ENCODE measurements at places on chromosomes 7 and 10.

DNA sequence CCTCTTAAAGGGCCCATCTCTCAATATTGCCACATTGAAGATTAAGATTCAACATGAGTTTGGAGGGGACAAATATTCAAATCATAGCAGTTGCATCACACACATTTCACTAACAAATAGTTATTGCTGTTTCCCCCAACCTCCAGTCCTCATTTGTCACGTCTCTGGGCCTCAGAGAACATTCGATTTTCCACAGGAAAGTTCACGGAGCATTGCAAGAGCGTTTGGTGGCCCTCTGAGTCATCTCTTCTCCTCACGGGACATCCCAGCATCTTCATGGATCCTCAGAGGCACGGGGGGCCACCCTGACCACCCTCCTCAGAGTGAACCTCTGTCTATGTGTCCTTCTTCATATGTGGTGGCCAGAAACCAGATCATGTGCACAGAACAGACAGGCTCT lies 50.3 kb upstream of the CHST15 start:
- no peak for DNase-seq

DNA sequence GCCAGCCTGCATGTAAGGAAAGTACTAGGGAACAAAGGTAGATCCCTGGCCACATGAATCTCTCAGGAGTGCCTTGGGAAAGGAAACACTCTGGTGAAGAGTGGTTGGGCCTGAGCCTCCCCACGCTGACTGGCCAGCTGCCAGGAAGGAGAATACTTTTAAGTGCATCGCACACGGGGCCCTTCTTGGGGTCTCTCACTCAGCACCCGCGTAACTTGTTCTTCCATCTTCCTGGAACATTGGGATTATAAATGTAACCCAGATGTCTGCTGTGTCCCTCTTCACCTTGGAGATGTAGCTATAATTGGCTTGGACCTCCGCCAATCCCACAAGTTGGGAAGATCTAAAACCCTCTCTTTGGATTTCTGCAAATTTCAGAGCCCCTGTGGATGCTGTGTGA lies 4.4 kb upstream of the GLI3 start:
- DNase-seq, result no peak

GRCh38 chr7:136194878-136195277 lies 217.7 kb upstream of the MTPN start:
- DNase-seq, result no peak

DNA sequence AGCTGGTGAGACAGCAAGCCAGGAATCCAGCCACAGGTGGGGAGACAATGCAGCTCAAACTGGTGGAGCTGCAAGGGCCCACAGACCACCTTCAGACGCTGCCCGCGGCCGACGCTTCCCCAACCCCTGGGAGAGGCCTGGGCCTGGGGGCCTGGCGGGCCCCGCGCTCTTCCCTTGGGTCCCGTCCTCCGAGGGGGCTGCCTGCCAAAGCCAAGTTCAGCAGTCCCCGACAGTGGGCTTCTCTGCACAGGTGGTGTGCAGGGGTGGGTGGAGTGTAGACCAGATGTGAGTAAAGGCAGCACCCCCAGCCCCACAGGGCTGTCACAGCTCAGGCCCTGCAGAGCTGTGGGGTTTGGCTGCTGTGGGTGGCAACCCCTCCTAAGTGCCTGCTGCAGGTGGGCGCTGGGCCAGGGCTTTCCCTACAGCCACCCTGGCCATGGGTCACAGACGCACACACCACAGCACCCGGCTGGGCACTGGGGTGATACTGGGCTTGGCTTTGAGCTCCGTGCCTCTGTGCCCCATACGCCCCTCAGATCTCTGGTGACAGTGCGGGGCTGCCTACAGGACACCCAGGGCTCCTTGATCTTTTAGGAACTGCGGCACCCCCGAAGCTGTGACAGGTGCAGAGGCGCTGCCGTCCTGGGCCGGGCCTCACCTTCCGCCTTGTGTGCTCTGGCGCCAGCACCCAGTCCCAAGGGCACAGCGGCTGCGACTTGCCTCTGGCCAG lies 20.5 kb downstream of the BNIP3 start:
- DNase-seq, result no peak

- no peak for DNase-seq
Observed at GRCh38 chr7:97317575-97317974, 200.1 kb downstream of the SDHAF3 start.

Data from stimulated activated CD4-positive, alpha-beta T cell treated with anti-CD3 and anti-CD28 coated beads, Interleukin-1b, Interleukin-23, amount 100 ng/mL, for 48 hours (primary cell).